Natural killer cell treated with Interleukin-12 subunit alpha and Interleukin-12 subunit beta and Interleukin-15 and Interleukin-18, amount 100 ng/mL, for 72 hours (primary cell): ENCODE measurements at places on chromosomes 4 and X.

DNA sequence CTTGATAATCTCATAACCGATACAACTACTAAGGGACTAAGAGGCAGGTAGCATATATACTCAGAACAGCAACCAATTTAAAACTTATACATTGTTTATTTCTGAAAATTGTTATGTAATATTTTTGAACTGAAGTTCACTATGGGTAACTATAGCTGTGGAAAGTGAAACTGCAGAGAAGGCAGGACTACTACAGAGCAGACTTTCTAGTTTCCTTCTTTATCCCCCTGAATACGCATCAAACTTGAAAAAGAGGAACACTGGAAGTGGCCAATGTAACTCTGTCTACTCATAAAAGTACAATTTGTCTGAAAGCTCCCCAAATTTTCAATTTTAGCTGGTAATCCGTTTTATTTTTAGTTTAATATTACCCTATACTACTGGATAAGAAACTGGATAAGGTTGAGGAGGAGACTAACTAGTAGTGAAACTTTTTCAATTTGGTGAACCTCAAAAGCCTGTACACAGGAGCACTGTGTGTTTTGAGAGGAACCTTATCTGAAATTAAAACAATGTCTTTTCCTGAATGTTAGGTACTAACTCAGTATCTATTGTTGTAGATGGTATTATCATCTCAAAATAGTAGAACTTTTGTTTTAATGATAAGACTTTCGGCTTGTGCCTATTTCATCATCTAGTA is 225.8 kb downstream of the GABRG1 start:
- no peak for DNase-seq

GRCh38 chr4:134624365-134624764 is 422.8 kb upstream of the PABPC4L start:
- DNase-seq: no peak

GRCh38 chrX:121298499-121298898 is 251.1 kb downstream of the GLUD2 start:
- no peak for DNase-seq

DNA sequence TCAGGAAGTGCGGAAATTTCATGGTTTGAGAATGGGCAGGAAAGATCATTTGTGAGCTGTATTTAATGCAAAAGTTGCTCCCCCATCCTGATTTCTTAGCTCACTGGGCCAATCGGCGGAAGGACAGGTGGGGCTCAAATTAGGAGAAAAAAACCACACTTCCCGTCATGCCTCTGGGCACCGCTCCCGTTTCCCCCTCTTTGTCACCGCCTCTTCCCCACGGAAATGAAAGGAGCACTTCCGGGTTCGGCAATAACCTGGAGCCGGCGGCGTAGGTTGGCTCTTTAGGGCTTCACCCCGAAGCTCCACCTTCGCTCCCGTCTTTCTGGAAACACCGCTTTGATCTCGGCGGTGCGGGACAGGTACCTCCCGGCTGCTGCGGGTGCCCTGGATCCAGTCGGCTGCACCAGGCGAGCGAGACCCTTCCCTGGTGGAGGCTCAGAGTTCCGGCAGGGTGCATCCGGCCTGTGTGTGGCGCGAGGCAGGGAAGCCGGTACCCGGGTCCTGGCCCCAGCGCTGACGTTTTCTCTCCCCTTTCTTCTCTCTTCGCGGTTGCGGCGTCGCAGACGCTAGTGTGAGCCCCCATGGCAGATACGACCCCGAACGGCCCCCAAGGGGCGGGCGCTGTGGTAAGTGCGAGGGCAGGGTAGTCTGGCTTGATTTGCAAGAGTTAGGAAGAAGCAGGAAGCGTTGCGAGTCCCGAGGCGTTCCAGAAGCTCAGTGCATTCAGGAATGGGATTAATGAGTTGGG is at the start of gene TMEM33:
TSS of gene TMEM33 (plus strand) at position 529 of the 751 bp plus-strand sequence. CDS start at position 585, 56 bp downstream.
- DNase-seq: peak; percentile 89

DNA sequence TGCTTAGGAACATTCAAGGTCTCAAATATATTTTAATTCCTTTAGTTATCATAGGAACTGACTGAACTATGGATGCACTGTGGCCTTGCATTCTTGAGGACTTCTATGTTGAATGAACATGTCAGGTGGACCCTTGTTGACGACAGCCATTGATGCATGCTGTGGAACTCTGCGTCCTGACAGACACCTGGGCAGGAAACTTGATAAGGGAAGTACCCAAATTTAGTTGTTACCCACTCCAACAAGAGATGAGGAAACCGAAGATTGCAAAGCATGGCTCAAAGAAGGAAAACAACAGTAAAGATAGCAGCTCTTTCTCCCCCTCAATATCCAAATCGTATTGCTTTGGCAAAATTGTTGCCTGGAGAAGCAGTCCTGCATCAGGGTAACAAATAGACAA is 540.0 kb upstream of the NR3C2 start:
- no peak for DNase-seq

DNA sequence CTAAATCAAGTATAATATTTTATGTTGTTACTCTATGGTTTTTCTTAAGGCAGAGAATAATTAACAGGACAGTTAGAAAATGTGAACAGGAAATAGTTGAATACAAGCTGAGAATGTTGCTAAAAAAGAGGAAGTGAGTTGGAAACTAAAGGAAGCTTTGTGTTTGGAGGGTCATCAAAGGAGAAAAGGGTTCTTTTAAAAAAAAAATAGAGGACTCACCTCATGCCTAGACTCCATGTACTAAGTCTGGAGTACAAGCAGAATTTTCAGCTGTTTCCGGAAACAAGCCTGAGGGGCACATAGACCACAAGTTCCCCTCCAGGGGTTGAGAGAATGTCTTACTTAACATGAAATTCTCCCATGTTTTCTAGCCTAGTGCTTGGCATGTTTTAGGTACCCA is 20.1 kb upstream of the MAP7D3 start:
- no peak for DNase-seq

- no peak for DNase-seq
Observed at GRCh38 chr4:52993771-52994170, 131.7 kb downstream of the RASL11B start.

DNA sequence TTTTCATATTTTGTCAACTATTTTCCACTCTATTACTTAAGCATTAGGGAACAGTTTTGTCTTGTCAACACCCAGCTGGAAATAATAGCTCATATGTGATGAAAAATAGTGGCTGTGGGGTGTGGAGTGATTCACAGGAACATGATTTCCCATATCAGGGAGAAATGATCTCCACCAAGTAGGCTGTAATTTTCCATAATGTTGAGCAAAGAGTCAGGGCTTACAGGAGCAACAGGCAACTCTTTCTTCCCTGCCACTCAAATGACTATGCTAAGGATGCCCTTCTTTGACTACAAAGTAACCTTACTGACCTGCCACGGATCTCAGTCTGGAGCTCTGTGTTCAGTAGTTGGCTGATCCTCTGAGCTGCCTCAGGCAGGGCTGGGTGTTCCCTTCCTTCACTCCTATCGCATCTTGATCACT is 90.0 kb upstream of the GATB start:
- no peak for DNase-seq

- DNase-seq: no peak
Observed at GRCh38 chr4:138984647-138985046, 30.9 kb upstream of the NOCT start.

DNA sequence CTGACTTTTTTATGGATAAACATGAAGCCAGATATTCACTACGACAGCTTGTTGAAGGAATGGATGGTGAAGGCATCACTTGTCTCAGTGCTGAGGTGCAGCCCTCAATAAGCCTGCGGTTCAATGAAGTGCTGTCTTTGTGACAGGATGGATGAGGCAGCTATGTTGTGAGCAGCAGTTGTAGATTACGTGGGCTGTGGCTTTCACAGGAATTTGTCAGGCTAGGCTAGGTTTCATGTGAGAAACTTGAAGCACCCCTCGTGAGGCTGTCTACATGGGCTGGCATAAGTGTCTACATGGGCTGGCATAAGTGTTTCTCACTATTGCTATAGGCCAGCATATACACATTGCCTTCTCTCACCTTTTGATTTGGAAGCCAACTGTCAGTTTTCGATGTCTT is 1050.0 kb downstream of the ADGRL3 start:
- no peak for DNase-seq

- DNase-seq: no peak
Observed at GRCh38 chr4:156832886-156833285, 138.7 kb downstream of the PDGFC start.

DNA sequence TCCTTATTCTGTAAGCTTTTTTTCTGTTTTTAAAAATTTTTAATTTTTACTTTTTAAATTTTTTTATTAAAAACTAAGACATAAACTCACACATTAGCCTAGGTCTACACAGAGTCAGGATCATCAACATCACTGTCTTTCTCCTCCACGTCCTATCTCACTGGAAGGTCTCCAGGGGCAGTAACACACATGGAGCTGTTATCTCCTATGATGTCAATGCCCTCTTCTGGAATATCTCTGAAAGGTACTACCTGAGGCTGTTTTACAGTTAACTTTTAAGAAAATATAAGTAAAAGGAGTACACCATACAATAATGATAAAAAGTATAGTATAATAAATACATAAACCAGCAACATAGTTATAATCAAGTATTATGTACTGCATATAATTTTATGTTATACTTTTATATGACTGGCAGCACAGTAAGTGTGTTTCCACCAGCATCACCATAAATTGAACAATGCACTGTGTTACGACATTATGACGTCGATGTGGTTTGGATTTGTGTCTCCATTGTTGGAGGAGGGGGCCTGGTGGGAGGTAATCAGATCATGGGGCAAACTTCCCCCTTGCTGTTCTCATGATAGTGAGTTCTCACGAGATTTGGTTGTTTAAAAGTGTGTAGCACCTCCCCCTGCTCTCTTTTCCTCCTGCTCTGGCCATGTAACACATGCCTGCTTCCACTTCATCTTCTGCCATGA is 21.3 kb downstream of the IL15 start:
- no peak for DNase-seq

DNA sequence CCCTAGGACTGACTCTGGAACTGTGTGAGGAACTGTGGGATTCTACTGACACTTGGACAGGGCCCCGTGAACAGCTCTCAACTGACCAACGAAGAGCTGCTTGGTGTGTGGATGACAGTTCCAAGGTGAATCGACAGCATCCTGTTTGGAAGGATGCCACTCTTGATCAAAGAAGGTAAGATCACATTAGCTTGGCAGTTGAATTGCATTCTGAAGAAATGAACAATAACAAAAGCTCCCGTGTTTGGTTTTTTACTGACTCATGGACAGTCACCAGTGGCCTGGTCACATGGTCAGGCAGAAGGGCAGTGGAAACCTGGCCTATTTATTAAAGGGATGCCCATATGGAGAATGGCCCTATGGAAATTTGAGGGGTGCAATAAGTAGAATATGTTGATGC is 33.1 kb upstream of the GPR34 start:
- DNase-seq: no peak

GRCh38 chr4:4421356-4421755 is 34.5 kb downstream of the NSG1 start:
- DNase-seq: no peak

DNA sequence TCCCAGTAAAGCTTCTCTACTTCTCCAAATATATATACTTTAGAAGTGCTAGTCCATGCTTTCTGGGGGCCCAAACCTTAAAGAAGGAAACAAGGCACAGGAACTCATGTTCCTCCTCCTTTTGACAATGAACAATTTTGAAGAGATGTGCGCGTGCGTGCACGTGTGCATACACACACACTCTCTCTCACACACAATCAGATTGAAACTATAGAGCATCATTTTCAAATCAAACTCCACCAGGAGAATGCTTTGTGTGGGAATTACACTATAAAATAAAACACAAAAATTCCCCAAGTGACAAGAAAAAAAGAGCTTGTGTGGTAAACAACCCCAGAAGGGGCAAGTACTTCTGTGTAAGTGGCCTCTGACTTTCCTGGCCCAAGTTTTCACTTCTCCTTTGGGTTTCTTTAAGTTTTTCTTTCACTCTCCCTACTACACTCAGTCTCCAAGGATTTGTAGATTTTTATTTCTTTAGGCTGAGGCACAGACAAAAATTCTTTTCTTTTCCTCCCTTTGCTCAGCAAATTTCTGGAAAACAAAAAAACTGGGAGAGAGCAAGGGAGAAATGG is 46.6 kb upstream of the SHISA3 start:
- DNase-seq: no peak

DNA sequence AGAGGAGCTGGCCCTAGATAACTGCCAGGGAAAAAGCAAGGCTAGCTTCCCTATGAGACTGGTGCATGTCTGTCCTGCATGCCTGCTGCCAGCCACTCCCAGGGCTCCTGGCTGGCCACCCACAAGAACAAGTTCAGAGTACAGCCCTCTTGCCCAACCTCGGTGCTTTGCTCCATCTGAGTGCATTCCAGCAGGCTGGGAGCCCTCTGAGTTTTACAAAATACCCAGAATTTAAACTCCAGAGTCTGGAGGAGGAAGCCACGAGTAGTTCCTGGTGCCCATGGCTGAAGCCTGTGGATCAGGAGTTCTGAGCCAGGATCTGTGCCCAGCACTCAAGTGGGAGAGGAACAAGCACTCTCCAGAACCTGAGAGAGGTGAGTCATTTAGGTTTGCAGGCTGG is 111.6 kb downstream of the MAGEE2 start:
- no peak for DNase-seq

DNA sequence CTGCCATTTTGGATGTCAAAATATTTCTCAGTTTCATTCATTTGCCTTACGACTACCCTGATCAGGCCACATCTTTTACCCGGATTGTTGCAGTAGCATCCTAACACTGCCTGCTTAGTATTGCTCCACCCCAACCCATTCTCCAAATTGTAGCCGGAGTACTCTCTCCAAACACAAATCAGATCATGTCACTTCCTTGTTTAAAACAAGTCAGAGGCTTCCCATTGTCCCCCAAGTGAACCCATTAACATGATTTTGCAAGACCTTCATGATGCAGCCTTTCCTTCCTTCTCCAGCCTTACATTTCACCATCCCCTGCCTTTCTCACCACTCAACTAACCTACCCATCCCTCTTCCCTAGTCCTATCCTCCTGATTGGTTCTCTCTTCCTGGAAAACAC is 53.1 kb downstream of the FANCB start:
- DNase-seq: no peak

GRCh38 chrX:133776072-133776471 is 209.3 kb downstream of the GPC3 start:
- DNase-seq: no peak

GRCh38 chr4:3384771-3385710 is 56.7 kb upstream of the HGFAC start:
- DNase-seq: no peak

- no peak for DNase-seq
Observed at GRCh38 chr4:56466910-56467283, 520 bp upstream of the SRP72 start.

DNA sequence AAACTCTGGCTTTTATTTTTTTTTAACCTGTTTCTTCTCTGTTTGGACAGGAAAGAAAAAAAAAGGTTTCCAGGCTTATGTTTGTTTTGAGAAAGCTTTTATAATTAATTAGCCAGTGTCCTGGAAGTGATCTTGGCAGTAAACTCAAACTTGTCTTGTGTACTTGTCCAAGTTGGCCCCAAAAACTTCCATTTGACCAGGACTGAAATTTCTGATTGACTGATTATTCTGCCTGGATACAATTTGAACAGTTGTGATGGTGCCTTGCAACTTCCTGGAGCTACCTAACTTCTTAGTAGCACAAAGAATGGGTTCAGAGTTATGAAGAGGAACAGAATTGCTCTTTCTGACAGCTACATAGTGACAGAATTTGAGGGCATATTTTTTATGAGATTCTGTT is 62.0 kb downstream of the SLC4A4 start:
- DNase-seq: no peak

- DNase-seq: no peak
Observed at GRCh38 chrX:40299641-40300046, 201.9 kb upstream of the BCOR start.
